ENCODE measurements at places on chromosomes 5 and 9.

DNA sequence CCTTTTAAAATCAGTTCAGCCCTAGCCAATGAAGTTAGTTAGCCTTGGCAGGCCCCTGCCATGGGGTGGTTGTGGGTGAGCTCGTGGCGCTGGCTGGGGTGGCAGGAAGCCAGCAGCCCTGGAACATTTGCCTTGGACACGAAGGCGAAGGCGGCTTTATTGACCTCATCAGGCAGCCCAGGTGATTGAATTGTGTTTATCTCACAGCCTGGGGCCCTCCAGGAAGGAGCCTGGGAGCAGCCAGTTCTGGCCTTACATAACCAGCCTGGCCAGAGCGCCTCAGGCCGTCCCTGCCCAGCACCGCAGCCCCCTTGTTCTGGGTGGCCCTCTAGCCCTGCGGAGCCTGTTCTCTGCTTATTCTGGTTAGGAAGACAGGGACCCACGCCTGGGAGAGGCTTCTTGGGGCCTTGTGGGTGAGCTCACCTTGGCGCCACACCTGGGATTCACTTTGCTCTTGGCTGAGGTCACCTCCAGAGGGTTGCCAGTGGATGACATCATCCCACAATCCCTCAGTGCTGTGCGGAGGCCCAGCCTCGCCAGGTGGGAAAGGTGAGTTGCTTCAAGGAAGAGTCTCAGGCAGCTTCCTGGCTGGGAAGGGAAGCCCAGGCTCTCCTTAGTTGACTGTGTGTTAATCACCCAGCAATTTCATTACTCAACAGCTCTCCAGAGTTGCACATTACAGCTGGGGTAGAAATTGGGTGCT, 54.4 kb upstream of the RPL26L1 start:
- peak; percentile 99 for DNase-seq

DNA sequence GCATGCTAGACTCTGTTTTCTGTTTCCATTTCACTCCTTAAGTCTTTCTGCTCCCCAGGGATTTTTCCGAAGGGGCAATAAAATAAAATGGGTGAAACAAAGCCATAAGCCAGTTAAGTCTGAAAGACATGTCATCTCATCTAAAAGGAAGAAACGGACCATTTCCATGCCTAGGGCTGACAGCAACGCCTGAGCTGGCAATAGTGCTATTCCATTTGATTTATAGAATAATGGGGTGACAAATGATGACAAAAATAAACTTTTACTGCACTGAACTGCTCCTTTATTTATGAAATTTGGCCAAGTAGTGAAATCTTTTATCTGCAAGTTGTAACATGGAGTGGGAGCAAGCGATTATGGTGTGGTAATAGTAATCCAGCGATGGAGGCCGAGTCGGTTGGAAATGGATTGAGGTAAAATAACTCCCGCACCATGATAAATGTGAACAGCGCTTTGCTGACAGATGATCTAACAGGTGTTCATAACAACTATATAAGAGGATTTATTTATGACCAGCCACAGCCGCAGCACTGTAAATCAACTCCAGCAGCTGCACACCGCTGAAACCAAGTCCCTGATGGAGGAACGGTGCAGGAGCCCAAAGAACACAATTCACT, 219.8 kb upstream of the TBCA start:
- DNase-seq: no peak

DNA sequence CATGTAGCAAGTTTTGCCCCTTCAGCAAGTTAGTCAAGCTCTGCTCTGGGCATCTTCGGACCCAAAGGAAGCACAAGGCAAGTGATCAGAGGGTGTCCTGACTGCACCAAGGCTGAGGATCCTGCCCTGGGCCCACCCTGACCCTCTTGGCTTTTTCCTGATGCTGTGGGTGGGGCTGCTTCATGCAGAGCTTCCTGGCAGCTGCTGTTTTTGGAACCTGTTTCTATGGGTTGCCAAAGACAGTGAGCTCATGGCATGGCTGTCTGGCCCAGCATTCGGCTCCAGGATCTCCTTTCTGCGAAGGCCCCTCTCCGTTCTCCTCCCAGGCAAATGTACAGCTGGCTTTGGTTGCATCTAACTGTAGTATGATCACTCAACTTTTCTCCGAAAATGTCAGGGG, 497.9 kb downstream of the ARHGEF28 start:
- no peak for DNase-seq

- no peak for DNase-seq
Measured at GRCh38 chr5:19927919-19928318, 60.1 kb downstream of the CDH18 start.

- no peak for DNase-seq
Measured at GRCh38 chr9:132809677-132810271, 68.3 kb downstream of the AK8 start.

- no peak for DNase-seq
Measured at GRCh38 chr5:133251296-133252132, 199.7 kb downstream of the HSPA4 start.

- DNase-seq: no peak
Measured at GRCh38 chr9:98572054-98572627, 136.6 kb downstream of the GABBR2 start.

GRCh38 chr5:166363087-166363760, 1928.2 kb upstream of the WWC1 start:
- no peak for DNase-seq

GRCh38 chr5:121640298-121640697, 211.4 kb upstream of the FTMT start:
- no peak for DNase-seq

DNA sequence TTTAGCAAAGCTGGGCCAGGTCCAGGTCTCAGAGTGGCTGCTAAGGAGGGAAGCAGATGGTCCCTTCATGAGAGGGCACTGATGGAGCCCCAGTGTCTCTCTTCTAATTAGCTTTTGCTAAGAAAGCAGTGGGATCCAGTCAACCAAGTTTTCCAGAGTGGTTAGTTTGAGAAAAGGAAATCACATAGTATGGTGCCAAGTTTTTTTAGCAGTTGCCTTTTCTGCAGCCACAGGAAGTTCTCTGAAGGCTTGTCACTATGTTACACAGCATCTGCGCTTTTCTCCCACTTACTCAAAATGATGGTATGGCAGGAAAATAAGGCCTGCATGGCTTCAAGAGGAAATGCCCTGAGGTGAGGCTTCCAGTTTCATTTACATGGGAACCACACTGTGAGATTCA, 331.5 kb upstream of the ZNF462 start:
- no peak for DNase-seq

GRCh38 chr5:123599171-123599570, 87.2 kb downstream of the CSNK1G3 start:
- DNase-seq: no peak

DNA sequence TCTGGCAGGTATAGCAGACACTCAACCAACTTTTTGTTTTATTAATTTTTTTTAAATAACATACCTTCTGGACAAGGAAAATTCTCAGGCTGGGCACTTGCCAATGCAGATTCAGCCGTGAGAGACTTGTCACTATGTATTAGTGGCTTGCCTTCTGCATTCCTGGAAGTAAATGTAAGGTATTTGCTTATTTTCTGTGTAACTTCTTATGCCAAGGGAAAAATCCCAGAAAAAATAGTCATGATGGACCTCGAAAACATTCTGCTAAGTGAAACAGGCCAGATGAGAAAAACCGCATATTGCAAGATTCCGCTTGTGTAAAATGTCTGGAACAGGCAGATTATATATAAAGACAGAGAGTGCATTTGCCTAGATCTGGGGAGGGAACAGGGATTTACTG, 260.3 kb upstream of the DAPK1 start:
- no peak for DNase-seq

- DNase-seq: no peak
Measured at GRCh38 chr9:4021621-4022213, 278.2 kb downstream of the GLIS3 start.

DNA sequence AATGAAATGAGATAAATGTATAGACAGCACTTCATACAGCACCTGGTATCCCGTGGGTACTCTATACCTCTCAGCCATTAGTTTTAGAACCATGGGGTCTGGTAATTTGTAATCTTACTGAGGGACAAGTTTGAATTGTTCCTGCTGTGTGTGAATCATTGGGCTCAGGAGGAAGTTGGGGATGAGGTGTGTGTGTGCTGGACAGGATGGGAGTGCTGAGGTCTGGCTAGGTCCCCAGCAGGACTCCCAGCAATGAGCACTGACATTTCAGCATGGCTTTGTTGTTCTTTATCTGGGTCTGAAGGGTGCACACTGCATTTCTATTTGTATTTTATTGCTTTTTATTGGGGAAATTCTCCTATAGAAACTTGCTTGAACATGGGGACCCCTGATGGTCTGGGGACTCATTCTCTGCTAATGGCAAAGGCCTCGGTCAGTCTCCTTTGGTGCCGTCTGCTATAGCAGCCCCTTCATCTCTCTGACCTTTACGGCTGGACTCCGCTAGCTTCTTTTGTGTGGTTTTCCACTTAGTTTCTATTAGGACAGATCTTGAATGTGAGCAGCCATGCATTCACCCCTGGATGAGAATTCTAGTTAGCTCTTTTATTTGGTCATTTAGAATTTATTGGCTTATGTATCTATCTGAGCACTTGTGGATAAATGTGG, 98.1 kb downstream of the SREK1 start:
- DNase-seq: no peak

DNA sequence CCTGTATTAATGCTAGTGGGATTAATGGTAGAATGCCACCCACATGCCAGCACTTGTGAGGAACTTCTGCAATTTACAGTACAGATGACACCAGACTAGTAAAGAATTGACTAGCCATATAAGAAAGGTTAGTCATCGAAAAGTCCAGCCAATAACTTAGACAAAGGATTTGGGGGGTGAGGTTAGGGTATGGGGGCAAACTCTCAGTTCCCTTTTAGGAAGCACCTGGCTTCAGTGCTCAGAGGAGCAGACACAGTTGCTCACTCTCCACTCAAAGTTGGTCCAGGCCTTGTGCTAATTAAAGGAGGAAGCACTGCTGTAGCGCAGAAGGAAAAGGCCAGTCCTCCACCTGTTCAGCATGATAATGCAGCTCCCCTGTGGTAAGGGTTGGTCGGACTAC, 25.2 kb downstream of the TGFBR1 start:
- no peak for DNase-seq

- DNase-seq: no peak
Measured at GRCh38 chr9:119367683-119368075, 1.6 kb downstream of the BRINP1 start.

GRCh38 chr9:88538311-88539085, 3.5 kb downstream of the NXNL2 start:
- DNase-seq: no peak

DNA sequence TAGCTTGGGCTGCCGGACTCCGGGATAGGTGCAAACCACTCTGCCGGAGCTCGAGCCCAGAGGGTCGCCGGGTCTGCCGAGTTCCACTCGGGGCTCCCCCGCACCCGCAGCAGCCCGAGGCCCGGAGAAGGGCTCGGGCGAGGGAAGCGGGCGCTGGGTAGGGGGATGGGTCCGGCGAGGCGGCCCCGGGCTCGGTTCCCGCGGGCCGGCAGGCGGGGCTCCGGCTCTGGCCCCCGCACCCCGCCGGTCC, 507 bp downstream of the RICTOR start:
- no peak for DNase-seq

GRCh38 chr5:139124774-139125520, 73.2 kb downstream of the SIL1 start:
- no peak for DNase-seq

DNA sequence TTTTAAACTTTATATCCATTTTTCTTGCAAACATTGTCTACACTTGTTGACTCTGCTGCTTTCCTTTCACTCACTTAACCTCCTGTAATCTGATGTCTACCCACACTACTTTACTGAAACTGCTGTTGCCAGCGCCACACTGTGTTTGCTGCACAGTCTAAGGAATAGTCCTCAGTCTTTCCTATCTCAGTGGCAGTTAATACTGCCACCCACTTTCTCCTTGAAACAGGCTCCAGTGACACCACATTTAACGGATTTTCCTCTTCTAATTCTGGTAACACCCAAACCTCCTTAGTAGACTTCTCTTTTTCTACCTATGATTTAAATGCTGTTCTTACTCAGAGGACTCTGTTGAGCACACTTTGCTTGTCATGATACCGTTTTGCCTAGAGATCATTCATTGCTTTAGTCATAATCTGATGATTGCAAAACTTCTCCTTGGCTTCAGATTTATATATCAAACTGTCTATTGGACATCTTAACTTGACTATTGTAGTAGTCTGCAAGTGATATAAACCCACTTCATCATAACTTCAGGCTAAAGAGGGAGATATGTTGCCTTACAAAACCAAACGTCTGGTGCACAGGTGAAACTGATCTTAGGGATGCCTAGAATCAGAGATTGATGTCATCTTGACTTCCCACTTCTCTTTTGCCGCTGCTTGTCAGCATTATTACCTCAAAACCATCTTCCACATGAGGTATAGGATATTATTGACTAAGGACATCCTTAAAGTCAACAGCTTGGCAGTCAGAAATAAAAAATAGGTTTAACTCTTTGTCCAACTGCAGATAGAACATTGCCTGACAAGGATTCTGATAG, 94.1 kb downstream of the CDC42SE2 start:
- DNase-seq: no peak
